Nasal cavity respiratory epithelium epithelial cell of viscerocranial mucosa (primary cell): ENCODE measurements at places on chromosomes 11 and 22. TPM values are rescaled to one million over a fixed set of nuclear protein-coding genes. Genes with fewer than 3 reads are reported as not detected.

The PRR5L gene
- total RNA-seq: 6.2 and 19.1 TPM in 2 replicates

The FGF3 gene
- not detected in 2 replicates for total RNA-seq

The FAM83F gene
- 32.8 and 40.9 TPM in 2 replicates for total RNA-seq

The SLC37A4 gene
- total RNA-seq: 9.9 and 12.8 TPM in 2 replicates

The CRYBB2 gene
- not detected in 2 replicates for total RNA-seq

The WT1 gene
- total RNA-seq: 0.50 TPM in 1 of 2 replicates, not detected in the other

The MYBPC3 gene
- not detected in 2 replicates for total RNA-seq

The TMPRSS4 gene
- 14.4 and 229 TPM in 2 replicates for total RNA-seq

The RAC2 gene
- total RNA-seq: 6.5 and 18.8 TPM in 2 replicates

The KDM4F gene
- not detected in 2 replicates for total RNA-seq

The CCDC188 gene
- total RNA-seq: not detected in 2 replicates

The OR2D2 gene
- total RNA-seq: under 0.01 and 0.21 TPM in 2 replicates

The KIRREL3 gene
- not detected in 2 replicates for total RNA-seq

The APOL1 gene
- total RNA-seq: 1.0 and 94.6 TPM in 2 replicates

The RFPL1 gene
- total RNA-seq: not detected in 2 replicates

The MPZL3 gene
- 44.3 and 64.3 TPM in 2 replicates for total RNA-seq

The TMEM184B gene
- 15.0 and 33.0 TPM in 2 replicates for total RNA-seq

The DDTL gene
- total RNA-seq: 0.28 and 1.7 TPM in 2 replicates

The TPBGL gene
- total RNA-seq: not detected in 2 replicates

The MFRP gene
- total RNA-seq: not detected in 2 replicates

The TEX12 gene
- total RNA-seq: under 0.01 and 0.50 TPM in 2 replicates

The LINC01488 gene
- not detected in 2 replicates for total RNA-seq

The OR5B21 gene
- total RNA-seq: not detected in 2 replicates

The SCN2B gene
- total RNA-seq: under 0.01 and 0.57 TPM in 2 replicates

The PTGDR2 gene
- under 0.01 and 0.07 TPM in 2 replicates for total RNA-seq

The SLC22A12 gene
- not detected in 2 replicates for total RNA-seq

The HOATZ gene
- total RNA-seq: not detected in 2 replicates

The KCNQ1 gene
- total RNA-seq: under 0.01 and 6.9 TPM in 2 replicates
